ENCODE measurements at places on chromosomes 5 and 9.

DNA sequence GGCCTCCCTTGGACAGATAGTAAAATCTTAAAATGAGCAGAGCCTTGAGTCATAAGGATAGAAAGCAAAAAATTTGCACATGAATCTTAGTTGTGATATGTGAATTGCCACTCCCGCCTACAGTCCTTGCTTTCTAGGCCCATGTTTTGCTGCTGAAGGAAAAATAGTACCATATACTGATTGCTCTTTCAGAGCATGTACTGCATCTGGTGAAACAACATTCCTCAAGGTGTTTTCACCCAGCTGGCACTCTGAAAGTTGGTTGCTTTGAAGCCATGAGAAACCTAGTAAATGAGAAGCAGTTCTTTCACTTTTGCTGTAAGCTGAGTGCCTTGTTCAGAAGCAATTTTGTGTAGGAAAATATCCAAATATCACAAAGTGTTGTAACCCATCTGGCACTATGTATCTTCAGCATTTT lies 10.3 kb downstream of the CDC37L1 start:
- DNase-seq: no peak

DNA sequence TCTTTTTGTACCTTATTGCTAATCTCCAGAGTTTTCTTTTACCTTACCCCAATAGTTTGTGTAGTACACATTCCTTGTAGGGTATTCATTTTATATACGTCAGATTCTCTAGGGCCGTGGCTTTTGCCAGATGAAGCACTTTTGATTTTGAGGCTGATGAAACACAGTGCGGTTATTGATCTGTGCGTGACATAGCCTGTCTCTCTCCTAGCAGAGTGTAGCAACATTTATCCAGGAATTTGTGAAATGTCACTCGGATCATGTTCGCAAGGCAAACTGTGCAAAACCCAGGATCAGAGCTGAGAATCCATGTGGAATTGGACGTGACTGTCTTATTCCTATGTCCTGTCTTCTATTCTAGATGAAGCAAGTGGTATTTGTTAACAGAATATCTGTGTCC lies 142.0 kb upstream of the SH3GL2 start:
- no peak for DNase-seq

- DNase-seq: no peak
Measured at GRCh38 chr5:154477382-154478223, 424 bp downstream of the HAND1 start.

- no peak for DNase-seq
Measured at GRCh38 chr5:122464191-122464590, 152.2 kb downstream of the SNCAIP start.

DNA sequence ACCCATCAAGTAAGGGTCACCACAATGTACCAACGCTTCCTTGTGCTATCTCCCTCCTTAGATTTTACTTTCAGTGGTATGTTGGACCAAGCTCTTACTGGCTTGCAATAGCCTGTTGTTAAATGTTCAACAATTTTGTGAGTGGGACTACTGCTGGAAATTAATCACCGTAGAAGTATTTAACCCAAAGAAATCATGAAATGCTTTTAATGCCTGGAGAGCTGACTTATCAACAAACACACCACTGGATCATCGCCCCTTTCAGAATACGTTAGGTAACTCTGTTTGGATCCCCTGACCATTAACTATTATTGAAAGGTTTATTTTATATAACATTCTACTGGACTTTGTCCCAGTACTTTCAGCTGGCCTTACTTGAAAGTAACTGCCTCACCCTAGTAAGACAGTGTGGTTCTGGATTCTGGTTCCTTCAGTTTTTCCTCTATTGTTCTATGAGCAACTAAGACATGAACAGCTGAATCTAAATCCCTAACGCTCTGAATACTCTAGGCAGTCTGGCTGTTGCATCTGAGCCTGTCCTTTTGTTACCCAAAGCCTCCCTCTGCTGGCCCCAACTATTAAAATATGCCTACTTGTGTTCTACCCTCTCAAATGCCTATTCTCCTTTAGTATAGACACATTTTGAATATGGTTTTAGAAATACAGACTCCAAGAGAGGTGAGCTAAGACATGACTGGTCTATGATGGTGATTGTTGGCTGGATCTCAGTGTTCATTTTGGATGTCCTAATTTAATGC lies 1203.4 kb upstream of the DMAC1 start:
- DNase-seq: no peak

- DNase-seq: no peak
Measured at GRCh38 chr9:100715100-100715380, 137.2 kb downstream of the CAVIN4 start.

- DNase-seq: no peak
Measured at GRCh38 chr9:91896513-91897121, 53.4 kb downstream of the ROR2 start.

- DNase-seq: no peak
Measured at GRCh38 chr9:89706731-89707191, 101.9 kb downstream of the GADD45G start.

DNA sequence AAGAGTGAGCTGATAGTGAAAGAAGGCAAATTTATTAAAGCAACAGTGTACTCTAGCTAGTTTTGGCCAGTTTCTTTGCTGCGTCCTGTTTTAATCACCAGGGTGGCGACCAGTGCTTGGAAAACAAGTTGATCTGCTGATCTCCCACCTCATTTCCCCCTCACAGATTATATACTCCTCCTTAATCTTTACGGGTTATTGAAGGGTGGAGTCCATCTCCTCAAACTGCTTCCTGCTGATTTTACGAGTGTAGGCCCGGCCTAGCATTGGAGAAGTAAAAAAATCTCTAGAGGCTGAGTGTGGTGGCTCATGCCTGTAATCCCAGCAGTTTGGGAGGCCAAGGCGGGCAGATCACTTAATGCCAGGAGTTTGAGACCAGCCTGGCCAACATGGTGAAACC lies 14.0 kb upstream of the CFAP95 start:
- DNase-seq: no peak

- no peak for DNase-seq
Measured at GRCh38 chr9:71985297-71985911, 74.0 kb downstream of the C9orf85 start.

DNA sequence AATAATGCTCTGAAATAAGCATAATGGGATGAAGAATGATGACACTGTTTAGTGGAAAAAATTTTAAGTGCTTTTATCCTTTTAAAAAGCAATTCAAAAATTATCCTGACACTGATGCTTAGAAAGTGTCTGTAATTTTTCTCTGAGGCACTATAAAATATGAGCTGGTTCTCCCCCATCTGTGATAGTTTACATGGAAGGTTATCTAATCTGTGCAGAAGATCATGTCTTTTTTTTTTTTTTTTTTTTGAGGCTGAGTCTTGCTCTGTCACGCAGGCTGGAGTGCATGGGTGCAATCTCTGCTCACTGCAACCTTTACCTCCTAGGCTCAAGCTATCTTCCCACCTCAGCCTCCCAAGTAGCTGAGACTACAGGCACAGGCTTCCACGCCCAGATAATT lies 15.2 kb upstream of the TAF11L2 start:
- DNase-seq: no peak

DNA sequence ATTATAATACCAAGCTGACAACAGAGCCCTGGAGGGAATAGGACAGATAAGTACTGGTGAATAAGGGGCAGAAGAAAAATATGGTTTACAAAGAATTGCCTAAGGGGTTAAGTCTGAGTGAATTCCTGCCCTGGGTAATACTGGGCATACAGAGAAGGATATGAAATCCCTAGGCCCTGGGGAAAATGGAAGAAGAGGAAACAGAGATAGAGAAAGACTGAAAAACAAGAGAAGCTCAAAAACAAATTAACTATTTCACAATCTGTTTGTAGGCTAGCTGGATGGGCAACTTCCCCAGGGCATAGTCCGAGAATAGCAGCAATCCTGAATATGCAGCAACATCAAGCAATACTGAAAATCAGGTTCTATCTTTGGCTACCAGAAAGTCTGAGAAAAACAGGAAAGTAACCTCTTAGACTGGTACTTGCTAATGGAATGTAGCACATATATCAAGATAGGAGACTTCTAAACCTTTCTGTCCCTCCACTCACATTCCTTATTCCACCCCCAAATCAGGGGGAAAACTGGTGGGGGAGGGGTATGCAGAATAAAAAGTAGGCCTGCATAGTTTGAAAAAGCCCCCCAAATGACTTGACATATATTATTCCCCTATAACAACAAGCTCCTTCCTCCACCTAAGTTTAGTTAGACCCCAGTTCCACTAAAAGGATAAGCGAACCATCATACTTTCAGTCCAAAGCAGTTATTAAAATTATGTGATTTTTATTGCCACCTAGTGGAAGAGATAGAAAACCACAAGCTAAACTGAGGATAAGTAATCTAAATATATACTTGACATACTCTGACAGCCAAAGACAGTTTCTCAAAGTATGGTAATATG lies 20.6 kb downstream of the SLC38A9 start:
- DNase-seq: no peak
